Kidney epithelial cell (primary cell): ENCODE measurements at places on chromosomes 2 and 18.

DNA sequence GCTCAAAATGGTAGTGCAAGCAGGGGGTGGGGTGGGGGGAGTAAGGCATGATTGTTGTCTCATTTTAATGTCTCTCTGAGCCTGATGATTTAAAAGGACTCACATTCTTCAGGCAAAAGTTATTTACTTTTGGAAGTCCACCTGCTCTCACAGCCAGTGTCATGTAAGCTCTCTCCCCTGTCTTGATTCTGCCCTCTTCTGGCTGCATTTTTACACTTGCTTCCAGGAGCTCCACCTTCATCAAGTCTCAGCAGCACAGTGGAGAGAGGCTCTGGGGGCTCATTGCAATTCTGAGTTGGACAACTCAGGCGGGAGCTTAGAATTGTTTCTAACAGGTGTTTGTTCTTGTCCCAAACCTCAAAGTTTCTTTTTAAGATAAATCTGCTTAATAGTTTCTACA is 39.2 kb downstream of the GNAL start:
- DNase-seq = no peak

GRCh38 chr2:196985511-196986183 is 59.1 kb upstream of the PGAP1 start:
- DNase-seq = no peak

- DNase-seq = no peak
Observed at GRCh38 chr18:51739044-51739666, 541.7 kb upstream of the MEX3C start.

DNA sequence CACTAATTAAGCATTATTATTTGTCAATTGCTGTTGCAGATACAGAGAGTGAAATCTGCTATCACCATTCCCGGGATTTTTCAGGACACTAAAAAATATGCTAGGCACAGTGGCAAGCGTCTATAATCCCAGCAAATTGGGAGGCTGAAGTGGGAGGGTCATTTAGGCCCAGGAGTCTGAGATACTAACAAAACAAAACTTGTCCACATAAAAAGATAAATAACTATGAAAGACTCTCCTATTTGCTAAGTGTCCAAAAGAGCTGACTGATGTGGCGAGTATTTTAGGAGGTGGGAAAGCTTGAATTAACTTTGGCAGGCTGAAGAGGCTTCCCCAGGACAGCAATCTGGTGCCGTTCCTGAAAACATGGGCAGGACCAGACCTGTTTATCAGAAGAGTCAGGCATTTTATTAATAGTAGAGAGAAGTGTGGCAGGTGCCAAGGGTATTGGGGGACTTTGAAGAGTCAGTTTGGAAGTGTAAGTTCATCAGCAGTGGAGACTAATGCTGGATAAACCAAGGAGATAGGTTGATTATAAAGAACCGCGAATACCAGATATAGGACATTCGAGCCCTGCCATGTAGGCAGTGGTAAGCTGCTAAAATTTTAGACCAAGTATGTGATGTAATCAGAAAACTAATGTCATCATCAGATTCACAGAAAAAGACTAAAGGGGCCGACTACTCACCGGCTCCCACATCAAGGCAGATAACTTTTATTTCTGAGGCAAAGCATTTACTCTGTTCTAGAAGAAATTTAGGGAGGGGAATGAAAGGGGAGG is 201.8 kb downstream of the EPHA4 start:
- DNase-seq = no peak

DNA sequence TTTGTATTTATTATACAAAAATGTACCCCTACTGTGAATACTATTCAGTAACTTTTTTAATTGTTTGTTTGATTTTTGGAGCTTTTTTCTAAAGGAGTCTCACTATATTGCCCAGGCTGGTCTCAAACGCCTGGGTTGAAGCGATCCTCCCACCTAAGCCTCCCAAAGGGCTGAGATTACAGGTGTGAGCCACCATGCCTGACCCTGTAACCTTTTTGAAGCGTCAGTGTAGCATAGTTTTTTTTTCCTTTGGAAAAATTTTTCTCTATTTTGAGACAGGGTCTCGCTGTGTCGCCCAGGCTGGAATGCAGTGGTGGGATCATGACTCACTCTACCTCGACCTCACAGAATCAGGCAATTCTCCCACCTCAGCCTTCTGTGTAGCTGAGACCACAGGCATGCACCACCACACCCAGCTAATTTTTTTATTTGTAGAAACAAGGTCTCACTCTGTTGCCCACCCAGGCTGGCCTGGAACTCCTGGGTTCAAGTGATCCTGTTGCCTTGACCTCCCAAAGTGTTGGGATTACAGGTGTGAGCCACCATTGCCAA is 2.0 kb downstream of the GMCL1 start:
- DNase-seq = no peak

DNA sequence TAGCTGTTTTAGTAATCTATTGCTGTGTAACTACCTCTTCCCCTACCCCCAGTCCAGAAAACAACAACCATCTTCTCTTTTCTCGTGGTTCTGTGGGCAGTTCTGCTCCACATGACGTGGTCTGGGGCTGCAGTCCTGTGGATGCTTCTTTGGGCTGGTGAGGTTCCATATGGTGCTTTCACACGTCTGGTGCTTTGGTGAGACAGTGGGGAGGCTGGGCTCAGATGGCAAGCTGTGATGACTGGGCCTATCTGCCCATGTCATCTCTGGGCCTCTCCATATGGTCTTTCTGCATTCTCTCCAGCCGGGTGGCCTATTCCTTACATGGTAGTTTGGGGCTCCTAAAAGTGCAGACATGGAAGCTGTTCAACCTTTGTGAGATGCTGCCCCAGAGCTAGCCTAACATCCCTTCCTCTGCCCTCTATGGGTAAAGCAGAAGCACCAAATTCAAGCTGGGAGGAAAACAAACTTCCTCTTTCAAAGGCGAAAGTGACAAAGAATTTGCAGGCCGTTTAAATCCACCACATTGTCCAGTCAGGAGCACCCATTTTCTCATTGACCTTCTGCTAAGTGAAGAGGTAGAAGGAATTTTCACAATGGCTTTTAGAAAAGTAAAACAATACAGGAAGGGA is 68.3 kb upstream of the IL1R1 start:
- DNase-seq = no peak

DNA sequence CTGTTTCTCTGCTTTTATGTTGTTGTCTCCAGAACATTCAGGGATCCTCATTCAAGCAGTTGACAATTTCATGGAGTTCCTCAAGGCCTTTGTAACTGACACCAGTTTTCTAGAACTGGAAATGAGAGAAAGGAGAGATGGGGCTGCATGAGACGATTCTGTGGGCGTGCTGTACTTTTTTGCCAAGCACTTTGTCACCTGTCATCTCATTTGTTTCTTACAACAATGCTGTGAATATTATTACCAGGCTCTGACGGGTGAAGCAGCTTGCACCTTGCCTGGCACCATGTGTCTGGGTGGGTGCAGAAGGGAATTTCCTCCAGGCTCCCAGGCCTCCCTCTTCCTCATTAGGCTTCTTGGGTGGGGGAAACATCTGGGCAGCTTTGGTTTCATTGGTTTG is 22.2 kb upstream of the ATOH8 start:
- DNase-seq = no peak

DNA sequence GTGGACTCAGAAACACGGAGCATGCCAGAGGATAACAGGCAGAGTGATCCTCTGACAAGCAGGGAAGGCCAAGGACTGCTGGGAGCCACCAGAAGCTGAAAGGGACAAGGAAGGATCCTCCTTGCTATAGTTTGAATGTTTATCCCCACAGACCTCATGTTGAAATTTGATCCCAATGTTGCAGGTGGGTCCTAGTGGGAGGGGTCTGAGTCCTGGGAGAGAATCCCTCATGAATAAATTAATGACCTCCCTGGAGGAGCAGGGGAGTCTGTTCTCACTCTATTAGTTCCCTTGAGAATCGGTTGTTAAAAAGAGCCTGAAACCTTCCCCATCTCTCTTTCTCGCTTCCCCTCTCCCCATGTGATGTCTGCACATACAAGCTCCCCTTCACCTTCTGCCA is 124.4 kb downstream of the FBXO15 start:
- DNase-seq = no peak

- no peak for DNase-seq
Observed at GRCh38 chr2:58073751-58074150, 27.1 kb downstream of the VRK2 start.

- DNase-seq = no peak
Observed at GRCh38 chr2:8623576-8623957, 58.3 kb upstream of the ID2 start.

DNA sequence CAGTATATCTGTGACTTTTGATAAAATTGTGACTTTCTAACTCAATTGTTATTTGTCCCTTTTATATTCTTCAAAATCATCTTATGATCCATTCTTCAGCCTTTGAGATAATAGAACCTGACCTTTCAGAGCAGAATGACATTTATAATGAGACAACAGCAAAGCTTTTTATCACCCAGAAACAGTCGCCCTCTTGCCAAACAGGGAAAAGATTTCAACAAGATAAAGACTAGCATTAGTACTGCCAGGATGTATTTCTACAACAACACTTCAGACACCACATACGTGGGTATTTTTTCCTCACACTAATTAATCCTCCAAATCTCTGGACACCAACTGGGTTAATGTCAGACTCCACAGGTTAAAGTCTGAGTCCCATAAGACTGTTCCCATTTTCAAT is 249.0 kb downstream of the ZNF804A start:
- DNase-seq = no peak

GRCh38 chr18:46497129-46497528 is 159.9 kb downstream of the LOXHD1 start:
- no peak for DNase-seq

DNA sequence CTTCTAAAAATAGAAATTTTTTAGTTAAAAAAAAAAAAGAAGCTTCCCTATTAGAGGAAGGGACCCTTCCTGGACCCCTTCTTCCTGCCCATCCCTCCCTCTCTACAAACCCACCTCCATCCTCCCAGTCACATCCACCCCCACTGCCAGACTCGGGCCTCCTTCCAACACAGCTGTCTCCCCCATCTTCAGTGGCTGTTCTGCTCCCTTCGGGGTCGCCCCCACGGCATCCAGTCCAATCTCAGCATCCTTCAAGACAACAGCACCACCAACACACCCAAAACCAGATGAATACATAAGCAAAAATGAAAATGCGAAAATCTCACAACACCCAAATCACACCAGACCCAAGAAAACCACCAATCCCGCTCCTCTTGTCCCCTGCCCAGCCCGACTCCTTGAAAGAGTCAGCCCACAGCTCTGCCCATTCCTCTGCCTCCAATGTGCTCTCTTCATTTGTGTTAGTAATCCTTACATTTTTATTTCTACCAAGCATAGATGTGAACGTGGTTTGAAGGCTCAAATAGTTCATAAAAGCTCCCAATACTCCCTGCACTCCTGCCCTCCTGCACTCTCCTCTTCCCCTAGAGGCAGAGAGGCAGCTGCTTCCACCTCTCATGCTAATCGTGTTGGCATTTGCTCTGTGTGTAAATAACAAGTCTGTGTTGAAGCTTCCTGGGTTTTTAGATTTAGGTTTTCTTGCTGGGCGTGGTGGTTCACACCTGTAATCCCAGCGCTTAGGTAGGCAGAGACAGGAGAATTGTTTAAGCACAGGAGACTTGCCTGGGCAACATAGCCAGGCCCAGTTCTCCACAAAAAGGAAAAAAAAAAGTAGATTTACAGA is 37.0 kb downstream of the MAL start:
- no peak for DNase-seq

- no peak for DNase-seq
Observed at GRCh38 chr2:168749297-168749696, 53.1 kb upstream of the NOSTRIN start.

- no peak for DNase-seq
Observed at GRCh38 chr18:35123811-35124210, 82.6 kb downstream of the MAPRE2 start.

- no peak for DNase-seq
Observed at GRCh38 chr2:15432642-15433256, 128.4 kb downstream of the NBAS start.

DNA sequence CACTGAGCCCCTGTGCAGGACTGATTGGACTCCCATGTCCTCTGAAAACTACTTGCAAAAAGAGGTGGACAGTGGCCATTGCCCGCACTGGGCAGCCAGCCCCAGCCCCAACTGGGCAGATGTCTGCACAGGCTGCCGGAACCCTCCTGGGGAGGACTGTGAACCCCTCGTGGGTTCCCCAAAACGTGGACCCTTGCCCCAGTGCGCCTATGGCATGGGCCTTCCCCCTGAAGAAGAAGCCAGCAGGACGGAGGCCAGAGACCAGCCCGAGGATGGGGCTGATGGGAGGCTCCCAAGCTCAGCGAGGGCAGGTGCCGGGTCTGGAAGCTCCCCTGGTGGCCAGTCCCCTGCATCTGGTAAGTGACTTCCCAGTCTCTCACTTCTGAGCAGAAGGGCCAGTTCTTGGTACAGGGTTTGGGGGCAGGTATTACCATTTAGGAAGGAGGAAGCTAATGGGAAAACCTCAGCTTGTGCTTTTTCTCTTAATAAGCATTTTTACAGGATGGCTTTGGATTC is 44.1 kb downstream of the TNFRSF11A start:
- no peak for DNase-seq

DNA sequence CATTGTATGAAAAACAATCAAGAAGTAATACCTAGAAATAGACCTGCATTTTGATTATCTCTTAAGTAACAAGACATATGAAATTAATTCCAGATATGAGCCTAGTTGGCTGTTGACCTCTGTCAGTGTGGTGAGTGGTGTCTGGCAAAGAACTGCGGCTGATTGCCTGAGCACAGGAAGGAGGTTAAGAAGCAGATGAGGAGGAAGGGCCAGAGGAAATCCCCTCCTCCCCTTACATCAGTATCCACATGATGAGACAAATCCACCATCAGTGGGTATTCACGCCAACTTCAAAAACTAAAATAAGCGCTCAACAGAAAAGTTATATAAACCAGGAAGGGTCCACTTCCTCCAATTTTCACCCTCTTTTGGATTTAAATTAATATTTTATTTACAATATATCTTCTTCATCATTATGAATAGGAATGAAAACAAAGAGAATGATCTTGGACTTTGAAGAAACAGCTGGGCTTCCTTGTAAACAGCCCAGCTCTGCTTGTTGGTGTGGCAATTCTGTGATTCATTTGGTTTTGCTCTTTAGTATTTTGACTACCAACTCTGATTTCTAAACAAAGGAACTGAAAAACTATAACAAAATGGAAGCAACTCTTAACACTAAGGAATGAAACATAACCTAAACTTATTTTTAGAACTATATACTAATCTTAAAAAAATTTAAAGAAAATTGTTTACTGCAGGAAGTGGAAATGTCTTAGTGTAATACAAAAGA is 27.3 kb downstream of the RFTN2 start:
- DNase-seq = no peak

DNA sequence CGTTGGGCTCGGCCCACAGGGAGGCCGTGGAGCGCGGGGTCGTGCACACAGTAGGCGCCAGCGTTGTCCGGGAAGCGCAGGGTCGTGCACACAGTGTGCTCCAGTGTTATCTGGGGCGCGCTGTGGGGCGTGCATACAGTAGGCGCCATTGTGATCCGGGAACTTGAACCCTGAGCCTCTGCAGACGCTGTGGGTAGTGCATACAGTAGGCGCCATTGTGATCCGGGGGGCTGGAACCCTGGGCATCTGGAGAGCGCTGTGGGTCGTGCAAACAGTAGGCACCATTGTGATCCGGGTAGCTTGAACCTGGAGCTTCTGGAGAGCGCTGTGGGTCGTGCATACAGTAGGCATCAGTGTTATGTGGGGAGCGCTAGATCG is 793 bp downstream of the ZNF236 start:
- DNase-seq = no peak

GRCh38 chr2:83915381-83915780 is 543.7 kb downstream of the SUCLG1 start:
- DNase-seq = no peak
